Activated naive CD8-positive, alpha-beta T cell treated with anti-CD3 and anti-CD28 coated beads for 36 hours (primary cell): ENCODE measurements at places on chromosomes 3 and 15.

DNA sequence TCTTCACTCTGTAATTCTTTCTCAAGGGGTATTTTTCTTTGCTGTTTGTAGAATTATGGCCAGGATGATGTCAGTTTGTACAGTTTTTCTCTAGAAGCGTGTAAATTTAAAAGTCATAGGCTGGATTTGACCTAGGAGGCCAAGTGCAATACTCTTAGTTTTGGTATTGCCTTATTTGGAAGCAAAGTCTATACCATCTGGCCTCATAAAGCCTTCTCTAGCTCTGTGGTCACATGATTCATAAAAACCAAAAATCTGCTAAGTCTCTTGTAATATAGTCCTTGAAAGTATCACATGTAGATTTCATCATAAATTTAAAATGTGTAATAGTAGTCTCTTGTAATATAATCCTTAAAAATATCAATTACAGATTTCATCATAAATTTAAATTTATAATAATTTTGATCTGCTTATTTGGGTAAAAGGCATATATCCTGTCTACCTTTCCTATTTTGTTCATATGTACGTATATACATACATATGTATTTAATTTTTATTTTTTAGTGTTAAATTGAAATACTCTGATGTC is 25.6 kb downstream of the TEX9 start:
- DNase-seq = no peak

DNA sequence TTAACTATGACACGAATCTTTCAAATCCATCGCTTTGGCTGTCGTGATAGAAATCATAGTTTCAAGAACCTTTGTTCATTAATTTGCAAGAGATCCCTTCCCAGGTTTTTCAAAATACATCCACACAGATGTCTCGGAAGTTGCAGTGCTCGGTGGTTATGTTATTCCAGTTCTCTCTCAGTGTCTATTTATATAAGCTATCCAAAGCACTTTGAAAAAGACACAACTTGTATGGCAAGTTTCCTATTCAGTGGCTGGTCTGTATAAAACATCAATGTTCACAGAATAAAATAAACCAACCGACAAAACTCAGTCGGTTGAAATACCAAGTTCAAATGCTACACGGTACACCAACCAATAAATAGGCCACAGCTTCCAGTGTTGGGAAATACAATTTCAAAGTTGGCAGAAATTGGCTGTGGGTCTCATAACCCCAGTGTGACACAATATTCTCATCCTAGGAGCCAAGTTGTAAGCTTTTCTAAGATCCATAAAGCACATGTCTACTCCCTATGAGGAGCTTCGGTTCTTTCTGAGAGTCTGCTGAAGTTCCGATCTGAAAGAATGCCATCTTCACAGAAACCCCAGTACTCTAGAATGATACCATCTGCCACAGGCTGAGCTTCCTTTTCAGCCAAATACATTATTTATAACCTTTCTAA is 23.7 kb downstream of the SATB1 start:
- no peak for DNase-seq

DNA sequence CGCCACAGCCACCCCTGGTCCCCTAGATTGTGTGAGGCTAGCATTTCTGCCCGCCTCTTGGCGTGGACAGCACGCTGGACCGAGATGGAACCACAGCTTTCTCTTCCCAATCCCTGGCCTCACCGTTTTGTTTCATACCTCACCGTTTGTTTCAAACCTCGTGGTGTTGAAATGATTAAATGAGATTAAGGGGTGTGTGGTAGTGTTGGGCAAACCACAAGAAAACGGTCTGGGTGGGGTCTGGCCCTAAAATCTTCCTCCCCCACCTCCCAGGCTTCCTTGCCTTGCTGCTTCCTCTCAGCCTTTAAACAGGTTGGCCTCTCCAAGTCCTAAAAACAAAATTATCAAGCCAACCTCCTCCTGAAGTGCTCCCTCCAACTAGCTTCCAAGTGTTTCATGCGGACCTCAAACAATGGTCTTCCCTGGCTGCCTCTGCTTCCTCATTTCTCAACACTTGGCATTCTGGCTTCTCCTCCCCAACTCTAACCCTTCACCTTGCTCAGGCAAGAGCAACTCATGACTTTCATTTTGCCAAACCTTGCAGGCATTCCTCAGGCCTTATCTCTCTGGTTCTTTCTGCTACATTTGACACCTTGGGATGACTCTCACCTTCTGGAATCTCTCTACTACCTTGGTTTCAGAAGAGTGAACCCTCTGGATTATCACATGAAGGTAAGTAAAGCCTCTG is 1.4 kb upstream of the ATP13A3 start:
- no peak for DNase-seq

DNA sequence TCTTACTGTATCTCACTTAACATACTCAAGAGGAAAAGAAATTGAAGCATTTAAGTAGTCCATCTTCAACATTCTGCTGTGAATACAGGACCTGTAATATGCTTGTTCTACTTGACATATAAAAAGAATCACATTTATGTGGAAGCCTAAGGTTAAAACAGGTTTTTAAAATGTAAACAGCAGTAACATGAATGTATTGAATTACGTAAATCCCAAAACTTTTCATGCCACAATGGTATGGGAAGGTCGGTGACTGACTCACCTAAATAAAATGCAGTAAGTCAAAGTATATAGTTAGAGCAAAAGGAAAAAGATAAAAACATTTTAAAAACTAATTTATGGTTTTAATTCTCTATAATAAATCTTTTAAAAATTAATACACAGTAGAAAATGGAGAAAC is 115.7 kb upstream of the TJP1 start:
- no peak for DNase-seq
